GDM1 (cell line): ENCODE measurements at places on chromosomes 5 and 9.

- DNase-seq: no peak
Measured at GRCh38 chr9:98039607-98040017, 16.9 kb upstream of the NANS start.

DNA sequence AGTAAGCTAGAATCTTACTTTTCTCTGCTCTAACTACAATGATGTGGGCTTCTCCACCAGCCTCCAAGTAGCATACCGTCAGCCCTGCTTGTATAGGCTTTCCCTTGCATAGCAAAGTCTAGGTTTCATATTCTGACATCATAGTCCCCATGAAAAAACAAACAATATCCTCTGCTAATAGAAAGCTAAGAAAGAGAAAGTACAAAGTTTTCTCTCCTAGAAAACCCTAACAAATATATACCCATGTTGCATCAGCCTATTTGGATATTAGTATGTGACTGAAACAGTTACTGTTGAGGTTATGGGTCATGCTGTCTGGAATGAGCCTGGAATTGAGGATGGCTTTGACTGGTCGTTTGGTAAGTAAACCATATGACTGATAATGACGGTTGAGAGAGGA lies 1696.0 kb downstream of the MAT2B start:
- DNase-seq: no peak

GRCh38 chr5:68260467-68260866 lies 44.9 kb downstream of the PIK3R1 start:
- no peak for DNase-seq

GRCh38 chr5:425714-426113 lies 17.3 kb upstream of the EXOC3 start:
- DNase-seq: no peak

DNA sequence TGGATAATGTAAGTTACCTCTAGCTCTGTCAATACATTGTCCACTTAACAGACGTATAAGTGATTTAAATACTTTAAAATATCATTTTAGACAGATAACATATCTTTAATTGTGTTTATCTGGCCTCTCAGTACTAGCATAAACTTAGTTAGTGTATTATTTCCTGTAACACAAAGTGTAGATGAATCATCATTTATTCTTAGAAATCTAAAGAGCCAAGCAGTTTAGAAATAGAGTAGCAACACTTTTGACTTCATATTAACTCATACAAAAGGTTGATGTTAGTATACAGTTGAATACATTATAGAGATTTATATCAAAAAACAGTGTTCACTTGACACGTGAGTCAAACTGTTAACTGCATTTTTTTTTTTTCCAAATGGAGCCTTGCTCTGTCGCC lies 18.0 kb downstream of the NCBP1 start:
- DNase-seq: no peak

GRCh38 chr9:130835441-130836298 lies 616 bp downstream of the ABL1 start:
- no peak for DNase-seq

- no peak for DNase-seq
Measured at GRCh38 chr9:113705928-113706519, 170.1 kb upstream of the ZNF618 start.

DNA sequence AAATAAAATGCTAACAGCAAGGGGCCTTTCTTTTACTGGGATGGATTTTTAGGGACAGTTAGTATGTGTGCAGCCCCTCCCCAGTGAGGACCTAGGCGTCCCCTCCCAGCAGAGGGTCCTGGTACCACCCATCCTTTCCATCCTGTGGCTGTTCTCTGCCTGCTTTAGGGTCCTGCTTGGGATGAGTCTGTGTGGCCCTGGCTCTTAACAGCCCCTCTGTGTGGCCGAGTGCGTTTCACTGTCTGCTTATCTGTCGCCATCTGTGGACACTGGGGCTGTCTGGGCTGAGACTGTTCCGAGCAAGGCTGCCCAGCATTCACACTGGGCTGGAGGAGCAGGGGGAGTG lies 17.0 kb downstream of the WNK2 start:
- DNase-seq: no peak

DNA sequence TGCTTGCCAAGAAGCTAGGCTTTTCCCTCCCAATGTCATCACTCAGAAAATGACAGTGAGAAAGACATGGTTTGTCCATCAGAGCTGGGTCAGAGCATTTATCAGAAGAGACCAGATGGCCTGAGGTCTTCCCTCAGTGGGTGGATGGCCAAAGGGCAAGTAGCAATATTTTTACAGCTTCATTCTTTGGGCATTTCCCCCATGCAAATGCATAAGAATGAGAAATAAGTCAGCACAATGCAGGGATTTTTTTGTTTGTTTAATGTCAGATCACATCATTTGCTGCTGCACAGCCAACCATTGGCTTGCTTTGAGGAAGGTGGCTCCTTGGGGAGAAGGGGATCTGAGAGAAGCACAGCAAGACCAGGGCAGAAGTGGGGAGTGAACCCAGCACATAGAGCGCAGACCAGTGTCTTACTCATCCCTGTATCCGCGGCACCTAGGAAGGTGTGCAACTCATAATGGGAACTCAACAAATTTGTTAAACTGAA lies 209.6 kb downstream of the SEMA6A start:
- no peak for DNase-seq

GRCh38 chr9:106486685-106487084 lies 376.3 kb upstream of the ZNF462 start:
- no peak for DNase-seq

GRCh38 chr5:83471405-83472212 lies at the start of gene VCAN:
VCAN (plus strand) TSS chr5:83471744; CDS start chr5:83483519, 11,775 bp downstream.
- no peak for DNase-seq

DNA sequence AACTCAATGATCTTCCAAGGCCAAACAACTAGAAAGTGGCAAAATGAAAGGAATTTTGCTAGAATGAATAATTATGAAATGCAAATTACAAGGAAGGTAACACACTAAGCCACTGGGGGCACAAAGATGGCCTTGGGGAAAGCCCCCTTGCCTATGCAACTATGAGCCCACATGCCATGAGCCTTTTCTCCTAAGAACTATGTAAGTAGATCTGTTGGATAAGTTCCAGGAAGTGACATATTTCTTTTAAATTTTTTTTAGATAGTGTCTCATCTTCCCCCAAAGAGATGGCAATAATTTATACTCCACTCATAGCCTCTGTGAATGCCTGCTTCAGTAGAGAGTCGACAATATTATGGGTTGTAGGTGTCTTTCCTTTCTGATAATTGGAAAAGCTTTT lies 257.8 kb downstream of the AUH start:
- DNase-seq: no peak

DNA sequence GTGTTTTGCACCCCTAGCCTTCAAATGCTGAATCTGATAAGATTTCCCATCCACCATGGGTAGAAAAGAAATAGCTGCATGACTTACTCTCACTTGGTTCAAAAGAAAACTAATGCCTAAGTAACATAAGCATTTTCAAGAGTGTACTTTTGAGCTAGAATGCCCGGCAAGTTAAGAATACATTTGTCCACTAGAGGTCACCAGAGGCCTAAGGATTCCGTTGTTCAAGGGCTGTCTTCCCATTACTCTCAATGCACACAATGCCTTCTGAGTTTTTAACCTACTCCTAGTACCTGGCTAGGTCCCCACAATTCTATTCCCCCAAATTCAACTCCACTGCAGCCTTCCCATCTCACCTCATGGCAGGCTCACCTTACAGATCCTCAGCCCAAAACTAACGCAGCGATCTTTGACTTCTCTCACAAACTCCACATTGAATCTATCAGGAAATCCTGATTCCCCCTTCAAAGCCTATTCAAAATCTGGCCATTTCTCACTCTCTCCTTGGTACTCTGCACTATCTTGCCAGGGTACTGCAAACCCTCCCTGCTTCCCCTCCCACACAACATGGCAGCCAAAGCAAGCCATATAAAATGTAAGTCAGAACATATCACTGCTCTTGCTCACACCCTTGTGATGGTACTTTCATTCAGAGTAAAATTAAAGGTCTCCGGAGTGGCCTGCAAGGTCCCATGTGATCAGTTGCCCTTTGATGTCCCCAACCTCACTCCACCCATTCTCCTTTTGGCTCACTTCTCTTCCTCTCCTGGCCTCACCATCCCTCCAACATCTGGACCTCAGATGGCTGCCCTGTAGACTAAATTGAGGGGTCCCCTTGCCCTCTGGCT lies 13.4 kb downstream of the OXCT1 start:
- DNase-seq: peak; percentile 30

GRCh38 chr9:123929177-123929869 lies 603 bp downstream of the DENND1A start:
- no peak for DNase-seq

DNA sequence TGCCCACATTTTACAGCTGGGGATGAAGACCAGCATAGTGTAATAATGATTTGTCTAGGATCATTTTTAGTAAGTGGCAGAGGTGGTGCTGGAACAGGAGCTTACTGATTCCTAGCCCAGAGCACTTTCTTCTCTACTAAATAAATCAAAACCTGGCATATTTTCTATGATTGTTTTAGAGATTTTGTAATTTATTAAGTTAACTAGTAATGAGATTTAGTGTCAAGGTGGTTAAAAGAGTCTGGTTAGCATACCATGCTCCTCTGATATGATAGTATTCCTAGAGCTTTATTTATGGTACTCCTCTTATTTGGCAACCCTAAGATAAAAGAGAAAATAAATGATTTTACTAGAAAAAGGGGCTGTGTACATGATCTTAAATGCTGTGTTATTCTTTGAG lies 604.0 kb downstream of the ISL1 start:
- no peak for DNase-seq

DNA sequence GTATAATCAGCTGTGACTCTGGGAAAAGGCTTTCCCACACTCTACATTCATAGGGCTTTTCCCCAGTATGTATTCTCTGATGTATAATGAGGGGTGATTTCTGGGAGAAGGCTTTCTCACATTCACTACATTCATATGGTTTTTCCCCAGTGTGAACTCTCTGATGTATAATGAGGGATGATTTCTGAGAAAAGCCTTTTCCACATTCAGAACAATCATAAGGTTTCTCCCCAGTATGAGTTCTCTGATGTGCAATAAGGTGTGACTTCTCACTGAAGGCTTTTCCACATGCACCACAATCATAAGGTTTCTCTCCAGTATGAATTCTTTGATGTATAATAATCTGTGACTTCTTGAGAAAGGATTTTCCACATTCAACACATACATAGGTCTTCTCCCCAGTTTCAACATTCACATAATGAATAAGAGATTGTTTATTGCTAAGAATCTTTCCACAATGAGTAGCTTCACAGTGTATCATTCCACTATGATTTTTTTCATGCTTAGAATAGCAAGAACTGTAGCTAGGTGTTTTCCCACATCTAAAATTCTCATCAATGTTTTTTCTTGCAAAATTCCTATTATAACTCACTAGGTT lies 26.7 kb upstream of the ZNF300 start:
- DNase-seq: no peak

DNA sequence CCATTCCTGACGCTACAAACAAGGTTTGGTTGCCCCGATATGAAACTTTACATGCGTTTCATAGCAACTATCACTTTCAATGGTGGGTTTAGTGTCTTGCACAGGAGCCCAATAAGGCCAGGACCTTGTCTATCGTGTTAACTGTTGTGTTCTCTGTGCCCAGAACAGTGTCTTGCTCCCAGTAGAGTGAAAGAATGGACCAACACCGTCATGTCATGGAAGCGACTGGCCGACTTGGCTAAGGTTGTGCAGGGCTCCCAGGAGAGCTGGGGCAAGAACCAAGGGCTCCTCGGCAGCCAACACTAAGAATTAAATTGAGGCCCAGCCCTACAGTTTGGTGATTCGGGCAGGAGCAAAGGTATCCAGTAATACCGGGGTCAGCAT lies 498 bp upstream of the ARHGEF37 start:
- DNase-seq: no peak

DNA sequence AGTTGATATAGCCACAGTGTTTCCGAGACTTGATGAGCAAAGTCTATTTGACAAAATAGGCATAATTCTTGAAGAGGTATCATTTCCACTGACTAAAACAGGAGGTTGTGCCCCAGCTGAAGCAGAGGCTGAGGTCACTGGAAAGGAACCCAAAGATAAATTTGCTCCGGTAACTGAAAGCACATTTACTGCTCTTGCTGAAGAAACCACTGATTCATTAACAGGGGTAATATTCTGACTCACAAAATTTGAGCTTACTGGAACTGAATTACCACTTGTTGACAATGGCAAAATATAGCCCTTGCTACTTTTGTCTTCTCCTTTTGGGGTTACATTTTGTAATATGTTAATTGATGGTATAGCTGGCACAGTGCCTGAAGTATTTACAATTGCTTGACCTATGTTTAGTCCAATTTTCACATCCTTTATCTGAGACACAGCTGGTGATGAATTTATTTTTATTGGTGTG lies 30.2 kb downstream of the MLANA start:
- no peak for DNase-seq

- peak; percentile 76 for DNase-seq
Measured at GRCh38 chr5:109689740-109690241, at the start of gene MAN2A1. MAN2A1 (plus strand) TSS chr5:109689927; CDS start chr5:109690418, 491 bp downstream.

DNA sequence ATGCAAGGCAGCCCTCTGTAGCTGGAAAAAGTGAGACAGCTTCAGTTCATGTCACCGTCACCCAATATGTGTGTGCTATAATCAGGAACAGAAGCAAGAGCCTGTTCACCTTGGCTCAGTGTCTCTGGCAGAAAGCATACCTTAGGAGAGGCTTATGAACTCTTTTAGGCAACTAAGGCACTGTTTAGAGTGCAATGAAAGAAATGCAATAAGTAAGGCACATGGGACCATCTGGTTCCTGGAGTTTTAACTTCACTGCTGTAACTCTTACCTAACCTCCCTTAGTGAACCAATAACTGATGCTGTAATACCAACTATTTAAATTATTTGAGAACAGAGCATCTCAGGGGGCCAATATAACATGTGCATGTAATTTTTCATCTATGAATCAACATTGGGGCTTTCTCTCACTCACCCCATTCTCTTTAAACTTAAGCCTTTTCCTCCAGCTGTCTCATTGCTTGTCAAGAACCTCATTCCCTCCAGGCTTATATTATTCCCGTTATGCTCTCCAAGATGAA lies 32.4 kb downstream of the C9 start:
- no peak for DNase-seq

GRCh38 chr5:10743951-10744350 lies 17.1 kb downstream of the DAP start:
- DNase-seq: no peak

GRCh38 chr5:83723031-83723430 lies 2.4 kb upstream of the HAPLN1 start:
- DNase-seq: no peak

- no peak for DNase-seq
Measured at GRCh38 chr9:97840521-97840920, 12.5 kb upstream of the FOXE1 start.

GRCh38 chr5:139806111-139806510 lies 10.5 kb downstream of the PSD2 start:
- DNase-seq: no peak

DNA sequence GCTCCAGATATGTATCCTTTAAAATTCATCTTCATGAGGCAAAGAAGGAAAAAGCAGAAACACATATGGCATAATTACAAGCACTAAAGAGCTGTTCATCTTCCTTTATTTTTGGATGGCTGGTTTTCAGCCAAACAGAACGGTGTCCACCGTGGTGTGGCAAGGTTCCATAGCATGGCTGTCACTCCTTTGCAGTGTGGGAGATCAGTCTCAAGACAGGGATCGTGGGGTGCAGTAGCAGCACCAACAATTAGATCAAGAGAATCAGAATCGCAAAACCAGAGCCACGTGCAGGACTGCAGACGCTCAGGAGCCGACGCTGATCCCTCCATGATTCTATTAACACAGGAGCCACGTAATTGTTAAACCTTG lies 79.5 kb downstream of the SEMA4D start:
- DNase-seq: no peak

GRCh38 chr9:20786807-20787206 lies 102.7 kb downstream of the FOCAD start:
- DNase-seq: no peak
